ENCODE measurements at places on chromosomes 16 and 17.

DNA sequence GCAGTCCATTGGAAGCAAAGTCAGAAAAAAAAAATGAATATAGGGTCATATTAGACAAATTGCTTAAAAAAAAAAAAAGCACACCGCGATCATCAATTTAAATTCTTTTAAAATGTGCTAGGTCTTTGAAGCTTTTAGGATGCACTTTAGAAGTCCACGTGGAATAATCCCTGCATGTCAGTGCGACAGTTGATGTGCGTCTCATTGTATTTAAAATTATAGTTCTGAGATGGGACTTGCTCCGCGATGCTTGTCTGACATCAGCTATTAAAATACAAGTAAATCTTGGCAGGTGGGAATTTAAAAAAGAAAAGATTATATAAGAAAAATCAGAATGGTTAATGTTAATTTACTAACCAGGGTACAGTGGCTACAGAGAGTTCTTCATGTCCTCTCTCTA, 105.2 kb downstream of the RBFOX1 start:
- DNase-seq: no peak

GRCh38 chr16:35743101-35743692, 2283.8 kb downstream of the TP53TG3F start:
- no peak for DNase-seq

- no peak for DNase-seq
Observed at GRCh38 chr17:80621335-80621996, 76.8 kb downstream of the RPTOR start.

DNA sequence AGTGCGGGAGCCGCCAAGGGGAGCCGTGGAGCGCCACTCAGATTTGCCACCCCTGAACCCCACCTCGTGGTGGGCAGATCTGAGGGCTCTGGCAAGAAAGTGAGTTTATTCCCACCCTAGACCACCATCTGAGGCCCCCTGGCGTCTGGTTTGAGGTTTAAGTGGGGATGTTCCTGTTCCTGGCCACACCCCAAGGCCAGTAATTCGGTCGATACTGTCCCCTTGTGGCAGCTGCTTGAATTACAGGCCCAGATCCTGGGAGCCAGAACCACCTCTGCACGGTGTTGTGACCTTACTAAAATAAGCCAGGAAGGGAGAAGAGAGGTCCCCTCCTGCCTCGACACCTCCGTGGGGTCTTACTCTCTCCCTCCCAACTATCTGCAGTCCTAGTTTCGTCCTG, 3.3 kb upstream of the LAT start:
- no peak for DNase-seq

GRCh38 chr16:6969594-6969993, 363.1 kb upstream of the RBFOX1 start:
- no peak for DNase-seq
